ENCODE measurements at places on chromosomes 7 and 10.

GRCh38 chr7:102471791-102472125, 7.0 kb downstream of the POLR2J start:
- DNase-seq = no peak

DNA sequence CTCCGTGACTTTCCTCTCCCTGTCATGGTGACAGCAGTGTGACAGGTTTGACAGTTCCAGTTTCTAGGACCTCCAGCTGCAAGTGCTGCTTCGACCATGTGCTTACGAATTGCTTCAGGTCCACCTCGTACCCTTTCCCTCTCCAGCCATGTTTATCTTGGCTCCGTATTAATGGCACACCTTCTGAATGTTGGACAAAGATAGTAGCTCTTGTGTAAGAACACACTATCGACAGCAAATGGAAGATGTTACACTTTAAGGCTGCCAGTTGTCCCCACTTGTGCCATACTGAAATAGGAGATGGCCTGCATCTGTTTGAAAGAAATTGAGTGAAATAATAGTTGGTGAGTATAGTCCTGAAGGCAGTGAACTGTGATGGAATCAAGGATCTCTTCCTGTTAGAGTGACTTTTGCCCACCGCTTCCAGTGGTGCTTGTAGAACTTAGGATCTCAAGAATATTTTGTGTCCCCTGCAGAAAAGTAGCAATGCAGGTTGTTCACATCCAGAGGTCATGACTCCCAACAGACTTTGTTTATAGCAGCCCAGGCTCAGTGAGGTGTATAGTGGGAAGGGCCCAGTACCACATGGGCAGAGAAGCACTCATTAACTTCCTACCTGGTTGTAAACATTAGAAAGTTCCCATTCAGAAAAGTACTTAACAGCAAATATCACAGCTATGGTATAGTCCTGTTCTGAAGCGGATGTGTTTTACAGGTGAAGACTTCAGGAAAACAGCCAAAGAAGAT, 629.7 kb upstream of the GALNT17 start:
- DNase-seq = no peak

DNA sequence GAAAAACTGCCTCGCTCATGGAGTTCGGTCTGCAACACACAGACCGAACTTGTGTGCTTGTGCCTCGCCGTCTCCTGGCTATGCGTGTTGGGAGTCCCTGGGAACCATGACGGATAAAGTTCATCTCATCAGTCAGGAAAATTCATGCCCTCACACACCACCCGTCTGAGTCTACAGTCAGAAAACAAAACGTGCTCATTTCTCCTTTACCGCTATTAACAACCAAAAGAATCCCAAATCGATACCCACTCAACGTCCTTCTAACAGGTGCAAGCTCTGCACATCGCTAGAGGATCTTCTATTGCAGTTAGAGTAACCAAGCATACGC, 13.6 kb downstream of the CNPY1 start:
- DNase-seq = no peak

DNA sequence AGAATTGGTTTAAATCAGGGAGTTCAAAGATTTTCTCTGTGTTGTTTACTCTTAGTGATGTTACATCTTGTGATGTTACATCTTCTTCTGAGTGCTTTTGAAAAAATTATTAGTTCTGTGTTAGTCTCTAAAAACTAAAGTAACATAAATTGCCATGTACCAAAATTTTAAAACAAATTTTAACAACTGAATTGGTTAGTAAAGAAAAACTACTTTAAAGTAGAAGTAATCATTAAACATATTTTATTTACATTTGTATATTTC, 5.2 kb upstream of the IGF2BP3 start:
- no peak for DNase-seq

- DNase-seq = no peak
Measured at GRCh38 chr10:50347394-50347802, 96.1 kb upstream of the ASAH2 start.

GRCh38 chr10:30056281-30056680, 3.1 kb downstream of the JCAD start:
- no peak for DNase-seq

DNA sequence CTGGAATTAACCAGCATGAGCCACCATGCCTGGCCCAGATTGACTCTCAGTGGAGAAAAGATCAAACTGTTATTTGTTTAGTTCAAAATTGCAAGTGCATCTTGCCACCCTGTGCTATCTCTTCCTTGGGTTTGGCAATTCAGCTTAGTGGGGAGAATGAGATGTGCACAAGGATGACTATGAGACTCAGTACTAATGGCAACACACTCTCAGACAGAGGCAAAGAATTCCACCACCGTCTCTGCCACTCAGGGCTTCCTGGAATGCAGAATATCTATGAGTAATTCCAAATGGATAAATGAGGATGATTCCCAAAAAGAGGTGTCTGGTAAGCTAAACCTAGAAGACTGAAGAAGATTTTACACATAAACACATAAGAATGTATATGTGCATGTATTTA, 525.8 kb downstream of the NRG3 start:
- DNase-seq = no peak
